ENCODE measurements at places on chromosomes 3 and 15.

- DNase-seq, result no peak
Measured at GRCh38 chr3:99498550-99499234, 139.7 kb upstream of the COL8A1 start.

DNA sequence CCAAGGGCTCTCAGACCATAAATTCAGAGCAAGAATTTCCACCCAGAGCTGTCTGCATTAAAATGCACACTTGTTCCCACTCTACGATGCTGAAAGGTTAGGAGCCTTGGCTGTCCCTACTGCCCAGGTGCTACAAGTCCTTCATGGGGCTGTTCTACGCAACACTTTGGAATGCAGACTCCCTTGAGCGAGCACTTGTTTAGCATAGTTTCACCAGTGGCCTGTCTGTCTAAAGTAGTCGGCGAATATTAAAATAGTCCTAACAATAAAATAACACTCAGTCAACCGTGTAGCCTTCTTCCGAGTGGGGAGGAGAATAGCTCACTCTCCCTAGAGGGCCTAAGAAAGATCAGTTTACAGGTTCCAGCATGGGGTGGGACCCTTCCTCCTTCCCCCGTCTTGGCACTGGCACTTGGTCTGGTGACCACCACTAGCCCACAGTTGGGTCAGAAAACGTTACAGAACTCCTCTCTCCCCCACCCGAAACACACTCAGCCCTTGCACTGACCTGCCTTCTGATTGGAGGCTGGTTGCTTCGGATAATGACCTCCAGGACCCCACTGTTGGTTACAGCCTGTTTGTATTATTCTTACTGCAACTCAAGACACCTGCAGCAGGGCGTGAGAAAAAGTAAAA is at the start of gene CLDN16:
TSS of gene CLDN16 (plus strand) at position 586 of the 636 bp plus-strand sequence. CDS start 167 bp downstream, outside the sequence.
- DNase-seq, result no peak

GRCh38 chr3:73719861-73720260 is 95.1 kb upstream of the PDZRN3 start:
- no peak for DNase-seq

DNA sequence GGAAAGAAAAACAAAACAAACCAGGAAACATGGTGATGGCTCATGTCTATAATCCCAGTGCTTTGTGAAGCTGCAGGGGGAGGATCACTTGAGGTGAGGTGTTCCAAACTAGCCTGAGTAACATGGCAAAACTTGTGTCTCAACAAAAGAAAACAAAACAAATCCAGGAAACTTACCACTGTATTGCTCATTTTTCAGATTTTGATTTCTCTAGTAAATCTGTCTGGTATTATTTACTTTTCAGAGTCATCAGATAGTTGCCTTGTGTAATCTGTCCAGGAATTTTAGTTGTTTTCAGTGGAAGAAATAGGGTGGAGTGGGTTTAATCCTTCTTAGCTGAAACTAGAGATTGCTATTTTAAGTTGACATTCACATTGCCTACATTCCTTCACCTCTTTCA is 91.8 kb upstream of the ALCAM start:
- no peak for DNase-seq

GRCh38 chr15:29672923-29673809 is 149.1 kb downstream of the TJP1 start:
- DNase-seq, result no peak

GRCh38 chr3:68007621-68008226 is 353.3 kb upstream of the SUCLG2 start:
- DNase-seq, result peak; percentile 16

- no peak for DNase-seq
Measured at GRCh38 chr15:81531109-81531592, 157.1 kb upstream of the TMC3 start.

DNA sequence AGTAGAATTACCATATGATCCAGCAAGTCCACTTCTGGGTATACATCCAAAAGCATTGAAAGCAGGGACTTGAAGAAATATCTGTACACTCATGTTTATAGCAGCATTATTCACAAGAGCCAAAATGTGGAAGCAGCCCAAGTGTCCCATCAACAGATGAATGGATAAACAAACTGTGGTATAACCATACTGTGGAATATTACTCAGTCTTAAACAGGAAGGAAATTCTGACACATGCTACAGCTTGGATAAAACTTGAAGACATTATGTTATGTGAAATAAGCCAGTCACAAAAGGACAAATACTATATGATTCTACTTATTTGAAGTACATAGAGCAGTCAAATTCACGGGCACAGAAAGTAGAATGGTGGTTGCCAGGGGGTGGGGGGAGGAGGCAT is 91.2 kb downstream of the HMG20A start:
- no peak for DNase-seq

GRCh38 chr3:150933473-150933995 is 28.3 kb upstream of the MINDY4B start:
- DNase-seq, result no peak

GRCh38 chr15:54033869-54034458 is 55.7 kb downstream of the UNC13C start:
- DNase-seq, result no peak
